ENCODE measurements at places on chromosomes 13 and 19. TPM values are rescaled to one million over a fixed set of nuclear protein-coding genes. Genes with fewer than 3 reads are reported as not detected.

ZNRF4 gene
- not detected for total RNA-seq

PABPC3 gene
- total RNA-seq = 0.32 TPM

PSG4 gene
- total RNA-seq = not detected

FAM124A gene
- 15.5 TPM for total RNA-seq

DCT gene
- total RNA-seq = 2.1 TPM

FFAR3 gene
- total RNA-seq = 0.52 TPM

FCAR gene
- 2.5 TPM for total RNA-seq

RNF225 gene
- total RNA-seq = not detected

LMTK3 gene
- total RNA-seq = 99.4 TPM

FSD1 gene
- 85.4 TPM for total RNA-seq

CATSPERD gene
- total RNA-seq = not detected

PGLYRP2 gene
- not detected for total RNA-seq

MAMSTR gene
- 8.8 TPM for total RNA-seq

KIR2DL4 gene
- not detected for total RNA-seq

CPB2 gene
- total RNA-seq = not detected

SF3A2 gene
- 48.2 TPM for total RNA-seq

BICRA gene
- total RNA-seq = 21.8 TPM

ZNF260 gene
- 10.3 TPM for total RNA-seq

KLC3 gene
- total RNA-seq = 0.26 TPM

PLEKHA4 gene
- 2.1 TPM for total RNA-seq

RHPN2 gene
- total RNA-seq = 8.8 TPM

TEX30 gene
- total RNA-seq = 10.0 TPM

ATXN8OS gene
- total RNA-seq = not detected

GIPR gene
- total RNA-seq = 8.8 TPM

ZNF497 gene
- 2.6 TPM for total RNA-seq

TUBA3C gene
- not detected for total RNA-seq

YIPF2 gene
- total RNA-seq = 31.2 TPM

ERICH6B gene
- not detected for total RNA-seq

PSG2 gene
- not detected for total RNA-seq

C1QTNF9 gene
- total RNA-seq = not detected

CEACAM20 gene
- total RNA-seq = not detected

ADGRE1 gene
- not detected for total RNA-seq

ZNF865 gene
- 22.2 TPM for total RNA-seq

BRCA2 gene
- 1.6 TPM for total RNA-seq

GPC5 gene
- 23.6 TPM for total RNA-seq

DIRAS1 gene
- total RNA-seq = 117 TPM

SPTBN4 gene
- 146 TPM for total RNA-seq

PLEKHJ1 gene
- total RNA-seq = 53.3 TPM

COX6B2 gene
- total RNA-seq = not detected

ABHD17A gene
- total RNA-seq = 124 TPM

RFPL4A gene
- total RNA-seq = not detected

SIGLEC8 gene
- total RNA-seq = 6.9 TPM

LGALS7B gene
- total RNA-seq = not detected

GPC6 gene
- total RNA-seq = 2.4 TPM

CCL25 gene
- total RNA-seq = not detected

GRIN3B gene
- not detected for total RNA-seq

FXYD3 gene
- total RNA-seq = 1.3 TPM

ZFP28 gene
- 18.2 TPM for total RNA-seq

RXFP2 gene
- total RNA-seq = 0.19 TPM

GRK1 gene
- not detected for total RNA-seq

All from dorsolateral prefrontal cortex (tissue), 122 donors.